Hepatic stellate cell (primary cell): ENCODE measurements at places on chromosomes 7 and 10.

- DNase-seq = no peak
Observed at GRCh38 chr7:127912901-127913300, 118.3 kb downstream of the LRRC4 start.

DNA sequence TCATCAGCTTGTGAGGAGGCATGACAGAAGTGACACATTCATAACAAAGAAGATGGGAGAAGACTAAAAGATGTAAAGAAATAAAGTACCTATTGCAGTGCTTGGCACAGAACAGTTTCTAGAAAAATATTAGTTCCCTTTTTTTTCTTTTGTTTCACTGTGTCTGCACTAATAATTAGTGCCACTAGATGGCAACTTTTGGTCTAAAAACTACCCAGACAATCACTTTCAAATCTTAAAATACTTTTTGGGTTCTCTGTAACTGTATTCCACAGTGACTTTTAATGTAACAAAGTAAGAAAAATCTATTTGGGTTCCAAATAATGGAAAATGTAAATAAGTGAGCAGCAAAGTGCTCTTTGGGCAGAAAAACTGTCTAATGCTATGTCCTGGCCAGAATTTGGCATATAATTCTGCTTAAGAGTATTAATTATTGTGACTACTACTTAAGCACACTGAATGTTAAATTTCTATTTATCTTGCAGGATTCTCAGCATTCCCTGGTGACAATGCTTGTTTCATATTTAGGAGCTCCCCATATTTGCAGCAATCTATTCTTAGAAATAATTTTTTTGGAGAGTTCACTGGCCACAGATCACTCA is 134.8 kb upstream of the KIF5B start:
- no peak for DNase-seq

- DNase-seq = no peak
Observed at GRCh38 chr10:12489806-12490205, 140.5 kb downstream of the CAMK1D start.

- no peak for DNase-seq
Observed at GRCh38 chr10:82267465-82267864, 392.5 kb downstream of the NRG3 start.

GRCh38 chr10:5611899-5612680 is 54.3 kb downstream of the ASB13 start:
- DNase-seq = no peak

DNA sequence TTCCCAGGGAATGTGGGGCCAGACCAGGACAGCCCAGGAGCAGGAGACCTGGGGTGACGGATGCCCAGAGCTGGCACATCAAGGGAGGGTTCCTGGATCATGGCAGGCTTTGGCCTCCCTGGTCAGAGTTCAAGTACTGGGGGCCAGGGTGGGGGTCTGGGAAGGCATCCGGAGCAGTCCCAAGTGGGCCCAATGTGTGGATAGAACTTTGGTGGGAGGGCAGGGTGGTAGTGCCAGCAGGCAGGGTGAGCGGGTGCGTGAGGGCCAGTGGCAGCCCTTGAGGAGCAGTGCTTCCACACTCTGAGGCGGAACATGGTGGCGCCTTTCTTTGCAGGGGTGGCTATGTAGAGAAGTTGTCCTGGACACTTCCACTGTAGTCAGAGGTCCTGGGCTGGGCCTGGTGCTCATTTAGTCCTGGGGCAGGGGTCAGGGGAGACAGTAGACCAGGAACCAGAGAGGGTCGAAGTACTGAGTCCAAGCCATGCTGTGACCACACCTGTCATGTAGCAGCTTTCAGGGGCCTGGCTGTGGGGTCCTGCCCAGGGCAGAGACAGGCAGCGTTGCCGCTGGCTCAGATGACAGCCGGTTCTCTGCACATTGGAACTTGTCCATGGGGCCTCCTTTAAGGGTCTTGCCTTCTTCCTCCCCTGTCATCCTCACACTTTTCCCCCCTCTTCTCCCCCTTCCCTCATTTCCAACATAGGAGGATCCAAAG is 22.2 kb upstream of the CSGALNACT2 start:
- DNase-seq = no peak

- no peak for DNase-seq
Observed at GRCh38 chr10:53013201-53013810, 240.7 kb upstream of the MBL2 start.

GRCh38 chr10:22657024-22657423 is 57.4 kb downstream of the PIP4K2A start:
- DNase-seq = no peak

DNA sequence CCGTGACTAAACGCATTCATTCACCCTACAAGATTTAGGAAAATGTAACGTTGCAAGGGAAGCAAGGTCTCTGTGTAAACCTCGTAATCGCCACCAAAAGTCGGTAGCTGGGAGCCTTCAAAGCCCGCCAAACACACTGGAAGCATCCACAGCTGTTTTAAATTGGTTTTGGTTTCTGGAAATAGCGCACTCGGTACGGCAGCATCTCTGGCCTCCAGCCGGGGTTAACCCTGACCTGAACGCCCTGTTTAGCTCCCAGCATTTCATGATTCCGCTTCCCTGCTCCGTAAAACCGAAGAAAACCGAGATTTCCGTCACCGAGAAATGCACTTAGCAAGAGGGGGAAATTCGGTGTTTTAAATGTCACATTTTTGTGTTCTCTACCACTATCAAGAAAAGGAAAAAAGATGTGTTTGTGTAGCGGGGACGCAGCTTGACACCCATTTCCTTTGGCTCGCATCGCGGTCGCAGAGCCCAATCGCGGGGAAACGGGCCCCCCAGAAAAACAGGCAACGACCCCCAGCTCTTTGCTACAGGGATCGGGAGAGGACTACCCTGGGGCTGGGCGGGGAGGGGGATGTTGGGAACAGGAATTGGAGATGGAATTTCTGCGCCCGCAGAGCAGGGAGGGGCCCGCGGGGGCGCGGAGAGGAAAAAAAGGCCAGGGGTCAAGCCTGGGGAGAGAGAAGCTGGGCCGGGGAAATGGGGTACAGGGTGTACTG is 646 bp downstream of the SGCE start:
- DNase-seq = peak; percentile 16

GRCh38 chr7:34727464-34727995 is 69.5 kb downstream of the NPSR1 start:
- no peak for DNase-seq

DNA sequence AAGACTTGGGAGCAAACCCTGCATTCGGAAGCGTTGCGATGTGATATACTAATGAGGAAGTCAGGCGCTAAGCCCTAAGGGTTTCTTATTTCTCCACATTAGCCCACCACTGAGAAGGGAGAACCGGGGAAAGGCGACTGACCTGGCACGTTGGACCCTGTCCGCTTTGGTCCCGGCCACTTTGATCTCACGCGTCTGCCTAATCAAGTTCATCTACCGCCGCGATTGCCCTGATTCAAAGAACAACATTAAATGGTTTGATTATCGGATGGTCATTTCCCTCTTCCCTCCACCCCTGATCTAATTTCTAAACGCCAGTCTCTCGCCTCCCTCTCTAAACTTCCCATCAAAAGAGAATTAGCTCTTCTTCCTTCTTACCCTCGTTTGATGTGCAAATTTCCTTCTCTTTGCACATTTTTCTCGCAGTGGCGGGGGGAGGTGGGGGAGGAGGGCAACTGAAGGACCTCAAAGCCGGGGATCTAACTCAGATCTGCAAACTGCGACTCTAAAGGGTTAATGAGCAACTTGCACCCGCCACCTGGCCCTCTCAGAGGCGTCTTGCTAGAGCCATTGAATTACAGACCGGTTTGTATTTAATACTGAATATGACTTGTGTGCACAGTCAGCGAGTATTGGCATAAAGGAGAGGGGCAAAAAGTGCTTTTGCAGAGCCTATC is 687 bp upstream of the DKK1 start:
- DNase-seq = no peak
